SHP77 treated with DMSO at 0.1 percent for 48 hours (cell line): ENCODE measurements at places on chromosomes 2 and 18.

GRCh38 chr18:76756531-76757253 is 65.7 kb upstream of the ZNF236 start:
- DNase-seq = no peak

DNA sequence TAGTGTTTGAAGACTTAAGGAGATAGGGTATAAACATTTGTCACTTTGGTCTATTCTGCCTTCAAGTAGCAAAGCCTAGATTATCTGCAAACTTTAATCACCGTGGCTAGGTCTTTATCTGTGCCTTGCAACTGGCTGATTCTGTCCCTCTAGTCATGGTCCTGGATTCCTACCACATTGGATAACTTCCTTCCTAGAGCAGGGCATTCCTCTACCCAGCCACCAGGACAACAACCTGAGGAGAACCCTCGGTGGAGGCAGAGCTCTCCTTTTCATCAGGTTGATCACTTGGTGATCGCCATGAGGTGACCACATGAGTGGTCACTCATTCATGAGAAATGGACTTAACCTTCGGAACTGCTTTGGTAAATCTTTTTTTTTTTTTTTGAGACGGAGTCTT is 25.3 kb upstream of the PTPRM start:
- DNase-seq = no peak

DNA sequence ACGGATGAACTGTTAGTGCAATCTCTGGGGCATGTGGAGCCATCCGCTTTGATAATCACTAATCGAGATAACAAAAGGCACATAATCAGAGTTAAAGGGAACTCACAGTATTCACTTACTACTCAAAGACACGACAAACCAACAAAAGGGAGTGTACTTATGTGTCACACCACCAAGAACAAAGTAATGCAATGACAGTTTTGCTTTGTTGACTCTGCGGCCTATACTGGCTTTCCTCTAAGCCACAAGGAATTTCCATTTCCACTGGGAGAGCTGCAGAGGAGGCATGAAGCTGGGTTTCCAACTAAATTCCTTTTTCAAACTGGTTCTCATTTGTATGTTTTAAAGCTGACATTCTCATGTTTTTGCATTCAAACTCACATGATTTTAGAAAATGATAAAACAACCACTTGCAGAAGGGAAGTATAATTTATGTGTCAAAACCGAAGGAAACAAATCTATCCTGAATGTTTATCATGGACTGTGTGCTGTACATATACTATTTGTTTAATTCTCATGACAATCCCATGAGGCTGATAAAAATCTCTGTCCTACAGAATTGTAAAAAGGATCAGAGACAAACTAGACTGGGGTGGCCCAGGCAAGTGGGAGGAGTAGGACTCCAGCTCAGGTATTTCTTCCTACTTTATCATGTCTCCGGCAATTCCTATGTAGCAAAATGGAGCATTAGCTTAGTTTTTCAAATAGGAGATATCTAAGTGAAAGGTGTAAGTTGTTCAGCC is 149.6 kb upstream of the SMAD7 start:
- no peak for DNase-seq

DNA sequence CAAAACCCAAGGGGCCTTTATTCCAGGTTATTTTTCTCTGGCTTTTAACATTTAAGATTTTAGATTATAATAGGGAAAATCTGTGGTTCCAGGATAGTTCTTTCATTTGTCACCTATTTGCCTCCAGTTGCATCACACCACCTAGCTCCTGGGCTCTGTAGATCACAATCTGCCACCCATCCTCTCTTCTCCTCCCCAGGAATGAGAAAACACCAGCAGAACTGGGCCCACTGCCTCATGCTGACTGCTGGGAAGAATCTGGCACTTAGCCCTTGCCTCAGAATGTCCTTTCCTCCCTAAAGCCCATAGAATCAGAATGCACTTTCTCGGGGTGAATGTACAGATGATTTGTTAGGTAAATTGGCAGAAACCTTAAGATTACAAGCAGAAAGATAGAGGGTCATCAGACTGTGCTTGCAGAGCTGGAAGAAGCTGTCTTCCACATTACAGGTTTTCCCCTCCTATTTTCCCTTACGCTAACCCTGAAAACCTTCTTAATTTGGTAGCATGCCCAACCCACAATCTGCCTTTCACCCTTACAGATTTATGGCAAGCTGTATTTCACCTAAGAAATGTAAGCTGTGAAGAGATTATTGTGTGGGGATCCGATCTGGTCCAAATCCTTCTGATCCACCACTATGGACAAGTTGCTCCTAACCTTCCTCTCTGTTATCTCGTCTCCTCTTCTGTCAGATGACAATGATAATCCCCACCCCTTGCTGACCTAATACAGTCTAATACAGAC is 72.6 kb downstream of the LRRC30 start:
- DNase-seq = no peak

- no peak for DNase-seq
Observed at GRCh38 chr2:127415593-127416505, 2.4 kb upstream of the PROC start.

- DNase-seq = no peak
Observed at GRCh38 chr2:55076721-55077120, 26.5 kb upstream of the RTN4 start.

GRCh38 chr2:33340280-33340679 is 136.2 kb upstream of the RASGRP3 start:
- DNase-seq = no peak

DNA sequence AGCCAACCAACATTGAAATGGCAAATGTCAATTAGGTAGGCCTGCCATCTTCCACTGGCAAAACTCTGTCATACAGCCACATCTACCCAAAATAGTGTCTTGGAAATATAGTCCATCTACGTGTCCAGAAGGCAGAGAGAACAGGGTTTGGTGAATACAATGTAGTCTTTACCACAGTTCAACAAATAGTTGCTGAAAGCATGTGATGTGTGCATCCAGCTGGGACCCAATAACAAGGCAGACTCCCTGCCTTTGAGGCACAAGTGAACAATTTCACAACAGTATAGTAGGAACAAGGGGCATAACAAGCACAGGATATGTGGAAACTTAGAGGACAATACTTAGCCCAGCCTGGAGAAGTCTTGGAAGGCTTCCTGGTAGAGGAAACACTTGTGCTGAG is 72.6 kb downstream of the EVA1A start:
- no peak for DNase-seq

DNA sequence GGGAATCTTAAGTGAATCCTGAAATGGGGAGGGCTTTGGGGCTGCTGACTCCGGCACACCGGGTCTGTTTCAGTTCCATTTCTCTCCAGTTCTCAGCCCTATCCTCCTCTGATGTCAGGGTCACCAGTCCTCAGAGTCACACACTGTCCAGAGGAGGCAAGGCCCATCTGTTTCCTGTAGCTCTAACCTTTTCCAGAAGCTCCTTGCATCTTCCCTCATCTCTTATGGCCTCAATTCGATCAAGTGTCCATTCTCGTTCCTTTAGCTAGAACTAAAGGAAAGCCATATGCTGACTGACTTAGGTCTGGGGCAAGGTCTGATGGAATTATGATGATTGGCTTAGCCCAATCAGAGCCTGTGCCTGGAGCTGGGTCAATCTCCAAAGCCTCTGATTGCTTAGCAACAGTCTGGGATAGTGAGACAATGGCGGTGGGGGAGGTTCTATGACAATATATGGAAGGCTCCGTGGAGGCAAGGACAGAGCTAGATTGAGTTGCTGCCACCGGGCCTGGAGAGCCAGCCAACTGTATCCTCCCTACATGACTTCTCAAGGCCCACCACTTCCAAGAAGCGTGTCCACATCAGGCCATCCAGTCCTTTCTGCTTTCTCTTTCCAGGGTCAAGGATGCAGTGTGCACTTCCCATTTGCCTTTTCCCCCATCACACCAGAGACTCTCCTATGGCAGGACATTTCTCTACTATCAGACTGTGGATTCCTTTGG is 5.2 kb downstream of the ANKRD53 start:
- DNase-seq = no peak

DNA sequence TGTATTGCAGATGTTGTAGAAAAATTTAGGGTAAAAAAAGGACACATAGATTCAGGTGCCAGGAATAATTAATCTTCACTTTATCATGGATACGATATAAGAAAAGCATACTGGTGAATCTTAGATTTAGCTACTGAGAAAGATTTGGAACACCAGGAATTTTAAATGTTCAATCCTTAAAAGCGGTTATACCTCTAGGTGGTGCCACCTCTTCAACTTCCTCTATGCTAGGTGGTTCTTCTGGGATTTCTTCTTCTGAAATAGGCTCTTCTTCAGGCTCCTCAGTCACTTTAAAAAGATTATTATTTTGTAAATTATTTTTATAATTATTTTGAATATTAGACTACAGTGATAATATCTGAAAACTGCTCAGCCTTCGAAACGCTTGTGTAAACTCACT is 133.1 kb downstream of the TTN start:
- no peak for DNase-seq

DNA sequence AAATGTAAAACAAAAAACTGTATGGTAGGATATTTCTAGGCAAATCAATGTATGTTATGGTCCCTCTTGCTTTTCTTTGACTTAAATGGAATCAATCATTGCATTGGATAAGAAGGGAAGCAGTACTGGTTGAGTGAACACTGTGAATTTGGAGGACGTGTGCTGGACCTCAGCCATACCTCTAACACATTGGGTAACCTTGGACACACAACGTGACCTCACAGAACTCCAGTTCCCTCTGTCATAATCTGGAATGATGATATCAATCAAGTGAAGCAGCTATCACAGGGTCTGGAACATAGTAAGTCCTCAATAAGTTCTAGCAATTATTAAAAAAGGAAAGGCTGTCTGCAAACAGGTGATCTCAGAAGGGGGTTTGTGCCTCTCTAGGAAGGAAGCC is 474.9 kb upstream of the TCF4 start:
- DNase-seq = no peak

GRCh38 chr2:11550302-11550701 is 16.5 kb downstream of the GREB1 start:
- no peak for DNase-seq

- no peak for DNase-seq
Observed at GRCh38 chr18:46334868-46335281, 230.7 kb downstream of the HAUS1 start.

DNA sequence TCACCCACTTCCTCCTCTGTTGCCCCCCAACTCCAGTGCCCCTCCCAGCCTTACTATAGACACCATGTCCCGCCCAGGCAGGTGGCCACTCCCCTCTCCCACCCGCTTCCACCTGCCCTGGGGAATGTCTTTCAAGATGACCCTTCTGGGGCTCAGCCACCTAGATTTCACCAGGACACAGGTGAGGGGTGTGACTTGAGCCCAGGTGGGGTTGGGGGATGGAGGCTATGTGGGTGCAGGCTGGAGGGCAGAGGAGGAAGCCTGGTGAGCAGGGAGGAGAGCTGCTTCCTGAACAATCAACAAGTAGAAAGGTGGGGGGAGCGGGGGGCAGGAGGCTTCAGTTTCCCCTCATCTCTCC is 8.7 kb downstream of the ADRA2B start:
- no peak for DNase-seq

- no peak for DNase-seq
Observed at GRCh38 chr2:151766437-151767153, 32.3 kb upstream of the NEB start.

DNA sequence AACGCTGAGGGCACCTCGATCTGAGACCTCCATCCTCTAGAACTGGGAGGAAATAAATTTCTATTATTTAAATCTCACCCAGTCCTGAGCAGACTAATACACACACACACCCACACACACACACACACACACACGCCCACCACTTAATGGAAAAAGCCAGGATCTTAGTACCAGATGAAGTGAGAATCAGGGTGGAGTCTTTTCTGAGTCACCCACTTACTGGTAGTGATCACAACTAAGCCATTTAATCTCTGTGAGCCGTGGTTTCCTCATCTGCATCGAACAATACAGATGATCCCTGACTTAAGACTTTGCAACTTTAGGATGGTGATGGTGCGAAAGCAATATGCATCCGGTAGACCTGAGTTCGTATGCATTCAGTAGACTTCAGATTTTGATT is 18.6 kb downstream of the THNSL2 start:
- DNase-seq = no peak

DNA sequence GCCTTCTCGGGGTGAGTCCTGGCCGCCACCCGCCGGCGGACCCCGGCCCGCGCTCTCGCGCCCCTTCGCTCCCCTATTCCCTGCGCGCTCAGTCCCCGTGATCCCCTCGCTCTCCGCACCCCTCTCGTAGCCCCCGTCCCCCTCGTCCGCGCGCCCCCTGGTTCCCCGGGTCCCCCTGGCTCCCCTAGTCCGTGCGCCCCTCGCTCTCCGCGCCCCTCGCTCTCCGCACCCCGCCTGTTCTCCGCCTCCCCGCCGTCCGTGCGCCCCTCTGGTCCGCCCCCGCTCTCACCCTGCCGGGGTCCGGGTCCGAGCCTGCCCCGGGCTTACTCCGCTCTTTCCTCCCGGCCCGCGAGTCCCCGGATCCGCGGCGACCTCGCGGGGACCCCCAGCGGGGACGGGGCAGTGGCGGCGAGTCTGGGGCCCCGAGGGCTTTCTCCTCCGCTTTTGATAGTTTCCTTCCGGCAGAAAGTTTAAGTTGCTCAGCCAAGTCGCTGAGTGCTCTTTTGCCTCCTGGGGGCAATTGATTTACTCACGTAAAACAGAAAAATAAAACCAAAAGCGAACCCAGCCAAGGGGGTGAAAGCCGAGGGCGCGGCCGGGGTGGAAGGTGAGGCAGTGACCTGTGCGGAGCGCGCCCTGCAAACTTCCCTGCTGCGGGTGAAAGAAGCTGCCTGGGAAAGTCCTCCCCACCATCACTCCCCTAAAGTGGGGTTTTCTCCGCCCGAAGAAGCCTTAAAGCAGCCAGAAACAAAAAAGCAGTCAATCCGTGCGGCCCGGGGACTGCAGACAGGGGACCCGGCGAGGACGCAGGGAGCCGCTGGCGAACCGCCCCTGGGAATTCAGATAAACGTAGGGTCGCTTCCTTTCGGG is 568 bp downstream of the RAB31 start:
- DNase-seq = no peak

DNA sequence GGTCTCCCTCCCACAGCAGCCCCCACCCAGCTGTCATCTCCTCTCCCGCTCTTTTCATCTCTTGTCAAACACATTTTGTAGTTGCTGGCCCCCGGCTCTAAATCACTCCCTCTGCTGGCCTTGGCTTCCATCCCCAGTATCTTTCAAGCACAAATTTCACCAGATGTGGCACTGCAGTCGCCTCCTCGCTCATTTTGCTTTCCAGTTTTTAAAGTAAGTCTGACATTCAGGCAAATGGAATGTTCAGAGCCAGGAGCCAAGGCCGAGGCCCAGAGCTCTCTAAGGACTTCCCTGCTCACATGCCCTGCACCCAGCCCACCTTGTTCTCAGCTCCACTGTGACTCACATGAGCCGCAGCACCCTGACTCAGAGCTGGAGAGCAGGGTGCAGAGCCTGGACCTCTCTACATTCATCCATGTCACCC is 158.4 kb downstream of the GALNT14 start:
- no peak for DNase-seq

DNA sequence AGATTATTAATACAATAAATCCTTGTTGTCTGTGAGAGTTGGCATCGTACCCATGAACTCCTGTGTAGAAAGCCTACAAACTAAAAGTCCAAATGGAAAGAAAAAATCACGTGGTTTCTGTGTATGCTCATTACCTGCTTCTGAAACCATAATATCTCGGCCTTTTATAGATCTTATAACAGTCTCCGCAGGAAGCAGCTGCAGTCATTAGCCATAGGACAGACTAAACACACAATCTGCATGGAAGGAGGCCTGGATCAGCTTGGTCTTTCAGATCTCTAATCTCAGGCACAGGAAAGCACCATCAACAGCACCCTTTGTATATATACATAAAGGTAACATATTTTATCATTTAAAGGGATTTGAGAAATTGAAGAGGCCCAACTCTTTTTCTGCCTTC is 508.9 kb upstream of the TCF4 start:
- no peak for DNase-seq

- no peak for DNase-seq
Observed at GRCh38 chr2:8657423-8658062, 24.3 kb upstream of the ID2 start.
